Skeletal muscle cell (primary cell): ENCODE measurements at places on chromosomes 7 and 10.

DNA sequence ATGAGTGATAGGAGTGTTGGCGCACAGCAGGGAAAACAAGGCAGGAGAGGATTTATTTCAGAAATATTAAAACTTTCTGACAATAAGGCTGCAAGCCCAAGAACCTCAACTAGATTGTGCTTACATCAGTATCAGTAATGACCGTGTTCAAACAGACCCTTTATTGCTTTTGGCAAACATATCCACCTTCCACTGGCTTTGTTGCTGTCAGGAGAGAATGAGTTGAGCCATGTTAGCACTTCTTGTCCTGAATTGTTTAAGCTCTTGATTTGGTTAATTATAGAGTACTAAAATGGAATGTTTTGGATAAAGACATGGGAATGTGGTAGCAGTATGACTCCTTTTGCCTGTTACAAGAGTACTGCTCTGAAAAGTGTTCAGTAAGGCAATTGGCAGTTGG is 3.8 kb downstream of the AHCYL2 start:
- no peak for DNase-seq

DNA sequence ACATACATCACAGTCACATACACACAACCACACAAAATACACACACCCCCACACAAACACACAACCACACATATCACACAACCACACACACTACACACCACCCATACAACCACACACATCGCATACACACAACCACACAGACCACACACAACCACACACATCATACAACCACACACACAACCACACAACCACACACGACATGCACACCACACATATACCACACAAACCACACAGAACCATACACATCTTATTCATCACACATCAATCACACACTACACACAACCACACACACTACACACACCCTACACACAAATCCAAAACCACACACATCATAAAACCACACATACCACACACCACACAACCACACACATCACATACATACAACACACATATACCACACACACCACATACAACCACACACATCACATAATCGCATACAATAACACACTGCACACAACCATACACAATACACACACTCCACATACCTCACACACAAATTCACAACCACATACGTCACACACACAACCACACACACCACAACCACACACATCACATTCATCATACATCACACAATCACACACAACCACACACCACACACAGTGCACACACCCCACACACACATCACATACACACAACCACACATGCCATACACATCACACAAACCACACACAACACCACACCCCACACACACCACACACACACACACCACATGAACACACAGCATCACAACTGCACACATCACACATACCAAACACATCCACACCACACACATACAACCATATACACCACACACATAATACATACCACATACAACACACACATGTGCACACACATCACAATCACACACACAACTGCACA is 30.4 kb downstream of the GPRIN2 start:
- DNase-seq: no peak

DNA sequence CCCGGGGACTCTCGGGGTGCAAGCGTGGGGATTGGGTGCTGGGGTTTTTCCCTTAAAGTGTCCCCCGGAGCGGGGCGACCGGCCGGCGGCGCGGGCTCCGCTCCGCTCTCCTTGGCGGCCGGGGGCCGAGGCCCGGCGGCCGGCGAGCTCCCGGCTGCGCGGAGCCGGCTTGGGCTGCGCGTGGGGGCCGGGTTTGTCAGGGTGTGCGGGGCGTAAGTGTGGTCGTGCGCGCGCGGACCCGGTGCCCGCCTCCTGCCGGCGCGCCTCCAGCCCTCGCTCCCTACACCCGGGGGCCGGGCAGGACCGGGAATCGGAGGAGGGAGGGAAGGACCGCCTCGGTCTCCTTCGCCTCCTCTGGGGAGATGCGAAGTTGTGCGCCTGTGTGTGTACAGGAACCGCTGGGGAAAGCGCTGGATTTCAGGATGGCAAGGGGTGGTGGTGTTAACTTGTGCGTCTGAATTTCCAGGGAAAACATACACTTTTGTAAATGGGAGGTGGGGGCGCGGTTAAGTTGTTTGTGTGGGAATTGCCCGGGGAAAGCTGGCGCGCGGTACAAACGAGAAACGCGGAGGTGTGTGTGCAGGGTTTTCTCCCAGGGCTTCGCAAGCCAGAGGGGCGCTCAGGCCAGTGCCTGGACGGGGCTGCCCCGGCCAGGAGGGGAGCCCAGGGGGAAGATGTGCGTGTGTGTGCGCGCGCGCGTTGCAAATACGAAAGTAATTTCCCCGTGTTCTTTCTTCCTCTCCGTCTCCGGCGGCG is 737 bp downstream of the ZMIZ1 start:
- no peak for DNase-seq

DNA sequence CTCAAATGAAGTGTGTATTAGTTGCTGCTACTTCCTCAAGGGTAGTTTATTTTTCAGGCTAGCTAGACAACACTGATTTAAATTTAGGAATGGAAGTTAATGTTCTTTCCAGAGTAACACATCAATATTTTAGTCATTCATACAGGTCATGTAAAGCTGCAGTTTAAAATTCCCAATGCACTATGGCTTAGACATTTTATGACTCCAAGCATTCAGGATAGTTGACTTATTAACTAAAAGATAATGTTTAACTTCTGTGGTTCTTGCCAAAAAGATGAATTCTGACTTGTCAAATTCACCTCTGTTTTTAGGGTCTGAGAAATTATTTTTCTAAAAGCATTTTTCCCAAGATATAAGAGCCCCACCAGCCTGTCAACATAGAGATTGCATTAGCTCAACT is 131.9 kb downstream of the TFPI2 start:
- DNase-seq: no peak

DNA sequence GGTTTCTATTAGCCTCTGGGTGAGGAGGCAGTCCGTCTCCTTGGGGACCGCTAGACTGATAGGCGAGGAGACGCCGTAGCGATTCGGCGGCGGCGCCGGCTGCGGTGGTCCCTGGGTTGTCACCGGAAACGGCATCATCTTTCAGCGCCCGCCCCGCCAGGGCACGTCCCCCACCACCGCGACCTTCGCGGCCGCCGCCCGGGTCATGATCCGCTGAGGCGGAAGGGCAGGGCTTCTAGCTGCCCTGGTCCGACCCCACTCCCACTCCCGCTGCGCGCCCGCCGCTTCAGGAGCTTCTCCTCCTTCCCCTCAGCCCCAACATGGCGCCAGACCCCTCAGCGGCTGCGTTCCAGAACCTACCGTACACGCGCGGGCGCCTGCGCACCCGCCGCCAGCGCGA is at the start of gene PAPOLB:
TSS of gene PAPOLB (minus strand) at position 358 of the 400 bp plus-strand sequence. CDS start at position 138, 220 bp downstream.
- no peak for DNase-seq

DNA sequence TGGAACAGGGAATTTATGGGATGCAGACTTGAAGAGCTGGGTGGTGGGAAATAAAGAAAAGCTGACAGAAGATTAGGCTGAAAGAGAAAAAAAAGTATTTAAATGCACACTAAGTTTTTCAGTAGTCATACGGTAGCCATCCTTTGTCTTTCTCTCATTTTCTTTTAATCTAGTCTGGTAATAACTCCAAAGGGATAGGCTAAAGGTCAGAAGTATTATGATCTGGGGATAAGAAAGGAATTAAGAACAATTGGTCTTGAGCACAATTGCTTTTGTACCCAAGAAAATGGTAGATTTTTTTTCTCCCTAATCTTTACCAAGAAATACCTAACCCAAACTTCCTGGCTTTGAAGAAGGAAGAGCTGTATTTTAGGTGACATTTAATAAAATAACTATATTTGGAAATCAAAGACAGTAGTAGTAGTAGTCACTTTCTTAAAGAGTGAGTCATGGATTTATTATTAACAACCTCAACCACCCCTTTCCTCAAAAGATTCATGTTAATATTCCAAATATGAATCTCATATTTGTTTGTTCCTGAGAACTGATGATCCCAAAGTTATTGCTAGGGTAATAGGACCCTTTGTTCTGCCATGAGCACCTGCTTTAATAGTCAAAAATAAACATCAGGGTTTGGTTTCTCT is 120.2 kb upstream of the ODAD2 start:
- DNase-seq: no peak

- DNase-seq: no peak
Measured at GRCh38 chr10:97883092-97883485, 33.4 kb downstream of the GOLGA7B start.

GRCh38 chr10:30432622-30433305 is 1.2 kb upstream of the MAP3K8 start:
- DNase-seq: no peak

- DNase-seq: no peak
Measured at GRCh38 chr7:73431041-73431835, 2.3 kb upstream of the FZD9 start.

DNA sequence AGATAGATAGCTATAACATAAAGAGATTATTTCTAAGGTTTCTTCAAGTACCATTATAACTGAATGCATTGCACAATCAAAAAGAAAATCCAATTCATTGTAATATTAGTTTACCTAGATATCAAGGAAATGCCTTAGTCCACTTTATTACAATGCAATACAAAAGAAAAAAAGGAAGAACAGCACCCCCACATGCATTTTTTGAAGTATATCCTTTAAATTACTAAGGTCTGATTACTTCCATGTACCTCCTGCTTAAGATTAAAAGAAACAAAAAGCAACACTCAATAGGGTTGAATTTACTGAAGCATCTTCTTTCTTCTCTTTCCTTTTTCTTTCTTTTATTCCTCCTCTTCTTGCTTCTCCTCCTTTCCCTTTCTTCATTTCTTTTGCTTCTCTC is 973.8 kb upstream of the LRRTM3 start:
- DNase-seq: no peak

DNA sequence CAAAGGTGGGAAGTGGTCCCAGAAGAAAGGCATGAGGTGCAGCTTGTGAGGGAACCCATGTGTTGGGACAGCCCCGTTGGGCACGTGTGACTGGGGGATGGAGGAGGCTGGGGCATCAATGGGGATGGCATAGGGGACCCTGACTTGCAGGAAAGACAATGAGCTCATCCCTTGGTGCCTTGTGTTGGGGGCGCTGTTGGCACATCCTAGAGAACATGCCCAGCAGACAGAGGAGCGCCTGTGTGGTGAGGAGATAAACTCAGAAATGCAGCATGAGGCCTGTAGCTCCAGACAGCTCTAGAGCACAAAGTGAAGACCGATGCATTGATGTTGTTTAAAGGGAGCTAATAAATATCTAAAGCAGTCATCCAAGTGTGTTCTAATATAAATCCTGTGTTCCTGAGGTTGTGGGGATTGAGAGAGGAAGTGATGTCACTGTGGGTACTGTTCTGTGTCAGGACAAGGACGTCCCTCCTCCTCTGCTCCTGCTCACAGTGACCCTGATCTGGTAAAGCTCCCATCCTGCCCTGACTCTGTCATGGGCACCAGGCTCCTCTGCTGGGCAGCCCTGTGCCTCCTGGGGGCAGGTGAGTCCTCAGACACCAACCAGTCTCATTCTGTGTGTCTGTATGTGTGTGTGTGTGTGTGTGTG is 126.1 kb upstream of the PRSS58 start:
- no peak for DNase-seq

DNA sequence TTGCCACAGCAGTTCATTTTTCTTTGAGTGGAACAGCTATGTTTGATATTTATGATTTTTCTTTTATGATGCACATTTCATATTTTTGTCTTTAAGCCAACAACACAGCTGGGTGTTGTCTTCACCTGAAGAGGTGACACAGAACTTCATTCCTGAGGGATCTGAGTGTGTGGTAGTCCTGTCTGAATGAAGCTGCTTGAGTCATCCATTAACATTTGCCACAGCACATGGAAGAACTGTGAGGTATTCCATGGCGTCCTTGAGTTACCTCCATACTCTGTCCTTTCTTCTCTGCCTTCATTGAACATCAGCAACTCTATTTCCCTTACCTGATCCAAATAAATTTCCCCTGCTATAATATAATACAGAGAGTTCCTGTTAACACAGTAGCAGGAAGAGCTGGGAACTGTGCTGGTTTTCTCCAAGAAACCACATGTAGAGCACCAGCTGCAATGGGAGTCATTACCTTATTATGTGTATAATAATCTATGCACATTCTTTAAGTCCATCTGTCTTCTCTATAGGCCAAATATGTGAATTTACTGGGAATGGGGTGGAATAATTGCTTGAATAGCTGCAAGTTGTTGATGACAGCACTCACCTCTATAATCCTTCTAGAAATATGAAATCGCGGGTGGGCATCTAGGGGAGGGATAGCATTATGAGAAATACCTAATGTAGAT is 72.4 kb upstream of the TAC1 start:
- no peak for DNase-seq

DNA sequence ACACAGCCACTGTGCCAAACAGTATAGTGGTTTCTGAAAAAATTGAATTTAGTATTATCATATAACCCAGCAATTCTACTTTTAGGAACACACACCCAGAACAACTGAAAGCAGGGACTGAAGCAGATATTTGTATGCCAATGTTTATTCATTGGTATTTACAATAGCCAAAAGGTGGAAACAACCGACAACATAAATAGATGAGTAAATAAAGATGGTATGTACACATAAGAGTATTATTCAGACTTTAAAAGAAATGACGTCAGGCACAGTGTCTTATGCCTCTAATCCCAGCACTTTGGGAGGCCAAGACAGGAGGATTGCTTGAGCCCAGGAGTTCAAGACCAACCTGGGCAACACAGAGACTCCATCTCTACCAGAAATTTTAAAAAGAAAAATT is 7.2 kb downstream of the CDCA7L start:
- no peak for DNase-seq

GRCh38 chr7:155282671-155283070 is 15.0 kb upstream of the INSIG1 start:
- DNase-seq: no peak

DNA sequence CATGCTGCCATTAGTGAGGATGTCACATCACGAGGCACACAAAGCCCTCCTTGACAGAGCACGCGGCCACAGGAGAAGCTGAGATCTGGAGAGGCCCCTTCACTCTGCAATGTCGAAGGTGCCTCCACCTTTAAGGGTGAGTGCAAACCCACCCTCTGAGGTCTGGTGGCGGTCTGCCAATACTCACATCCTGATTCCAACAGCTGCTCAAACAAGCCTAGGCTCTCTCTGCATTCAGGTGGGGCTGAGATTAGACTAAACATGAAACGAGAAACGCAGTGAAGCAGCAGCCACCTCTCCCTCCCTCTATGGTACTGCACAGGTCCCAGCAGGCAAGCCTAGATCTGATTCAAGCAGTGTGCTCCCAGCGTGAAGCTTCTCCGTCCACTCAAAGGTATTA is 151.8 kb downstream of the TCERG1L start:
- DNase-seq: no peak

DNA sequence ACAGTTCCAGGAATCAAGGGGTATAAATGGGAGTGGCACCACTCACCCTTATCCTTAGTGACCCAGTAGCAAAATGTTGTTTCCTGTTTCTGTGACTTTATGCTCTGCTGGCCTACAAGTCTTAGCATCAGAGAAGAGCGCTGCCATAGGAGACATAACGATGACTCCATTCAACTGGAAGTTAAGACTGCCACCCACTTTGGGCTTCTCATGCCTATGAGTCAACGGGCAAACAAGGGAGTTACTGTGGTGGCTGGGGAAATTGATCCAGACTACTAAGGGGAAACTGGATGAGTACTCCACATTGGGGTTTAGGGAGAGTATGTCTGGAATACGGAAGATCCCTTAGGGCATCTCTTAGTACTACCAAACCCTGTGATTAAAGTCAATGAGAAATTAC is 40.6 kb upstream of the PIK3CG start:
- no peak for DNase-seq

GRCh38 chr7:1244700-1245523 is 12.2 kb downstream of the UNCX start:
- no peak for DNase-seq

- peak; percentile 10 for DNase-seq
Measured at GRCh38 chr7:30938435-30939316, 25.1 kb upstream of the GHRHR start.
